Activated CD4-positive, alpha-beta memory T cell treated with anti-CD3 and anti-CD28 coated beads for 36 hours (primary cell): ENCODE measurements at places on chromosomes 4 and X. TPM values are rescaled to one million over a fixed set of nuclear protein-coding genes. Genes with fewer than 3 reads are reported as not detected.

CLDN2 gene
- not detected for total RNA-seq

ARX gene
- total RNA-seq: not detected

PABPC4L gene
- not detected for total RNA-seq

AFM gene
- not detected for total RNA-seq

MAML3 gene
- 0.51 TPM for total RNA-seq

G6PD gene
- 70.4 TPM for total RNA-seq

TXK gene
- total RNA-seq: 16.5 TPM

CTAG1A gene
- total RNA-seq: not detected

IL1RAPL1 gene
- not detected for total RNA-seq

MAGEA10 gene
- total RNA-seq: not detected

ZXDA gene
- 2.7 TPM for total RNA-seq

PAGE2 gene
- total RNA-seq: not detected

TCEAL5 gene
- not detected for total RNA-seq

MXRA5 gene
- not detected for total RNA-seq

TMSB15C gene
- total RNA-seq: 1.6 TPM

RPS6KA6 gene
- 0.17 TPM for total RNA-seq

PLAC8 gene
- total RNA-seq: 17.9 TPM

ADGRL3 gene
- total RNA-seq: not detected

SATL1 gene
- not detected for total RNA-seq

MAGEA11 gene
- total RNA-seq: not detected

ADH5 gene
- total RNA-seq: 119 TPM

RPL9 gene
- total RNA-seq: 2,222 TPM

NLGN4X gene
- not detected for total RNA-seq
